Stimulated activated CD4-positive, alpha-beta T cell treated with anti-CD3 and anti-CD28 coated beads, TNF-alpha, amount 100 ng/mL, for 24 hours (primary cell): ENCODE measurements at places on chromosomes 2 and 18.
A peak's percentile ranks its signal among the peaks of the same experiment; 100 is the strongest.

DNA sequence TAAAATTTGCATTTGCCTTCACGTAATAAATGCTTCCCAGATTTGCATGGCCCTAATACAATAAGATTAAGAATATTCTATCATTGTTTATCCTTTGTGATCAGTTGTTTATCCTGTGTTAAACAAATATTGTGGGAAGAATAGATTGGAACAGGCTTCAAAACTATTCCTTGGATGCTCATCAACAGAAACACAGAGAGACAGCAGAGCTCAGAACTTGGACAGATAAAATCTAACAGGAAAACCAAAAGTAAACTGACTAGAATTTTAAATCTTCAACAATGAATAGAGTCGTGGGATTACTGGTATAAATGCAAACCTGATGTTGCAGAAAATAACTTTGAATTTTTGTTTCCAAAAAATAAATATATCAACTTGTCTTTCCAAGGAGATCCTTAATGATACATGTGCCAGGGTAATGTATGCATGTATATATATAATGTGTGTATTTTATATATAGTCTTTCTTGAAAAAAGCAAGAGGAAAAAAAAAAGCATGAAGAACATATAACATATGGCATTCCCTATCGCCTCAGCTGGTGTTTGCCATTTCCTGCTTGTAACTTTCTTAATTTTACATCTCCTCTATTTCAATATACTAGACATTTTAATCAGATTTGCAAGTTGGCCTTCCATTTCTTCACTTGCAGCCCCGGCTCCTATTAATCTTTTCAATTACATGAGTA is 59.9 kb upstream of the TANK start:
- DNase-seq: no peak

- DNase-seq: no peak
These were observed 65.9 kb upstream of the AFF3 start for GRCh38 chr2:100208141-100208770.

DNA sequence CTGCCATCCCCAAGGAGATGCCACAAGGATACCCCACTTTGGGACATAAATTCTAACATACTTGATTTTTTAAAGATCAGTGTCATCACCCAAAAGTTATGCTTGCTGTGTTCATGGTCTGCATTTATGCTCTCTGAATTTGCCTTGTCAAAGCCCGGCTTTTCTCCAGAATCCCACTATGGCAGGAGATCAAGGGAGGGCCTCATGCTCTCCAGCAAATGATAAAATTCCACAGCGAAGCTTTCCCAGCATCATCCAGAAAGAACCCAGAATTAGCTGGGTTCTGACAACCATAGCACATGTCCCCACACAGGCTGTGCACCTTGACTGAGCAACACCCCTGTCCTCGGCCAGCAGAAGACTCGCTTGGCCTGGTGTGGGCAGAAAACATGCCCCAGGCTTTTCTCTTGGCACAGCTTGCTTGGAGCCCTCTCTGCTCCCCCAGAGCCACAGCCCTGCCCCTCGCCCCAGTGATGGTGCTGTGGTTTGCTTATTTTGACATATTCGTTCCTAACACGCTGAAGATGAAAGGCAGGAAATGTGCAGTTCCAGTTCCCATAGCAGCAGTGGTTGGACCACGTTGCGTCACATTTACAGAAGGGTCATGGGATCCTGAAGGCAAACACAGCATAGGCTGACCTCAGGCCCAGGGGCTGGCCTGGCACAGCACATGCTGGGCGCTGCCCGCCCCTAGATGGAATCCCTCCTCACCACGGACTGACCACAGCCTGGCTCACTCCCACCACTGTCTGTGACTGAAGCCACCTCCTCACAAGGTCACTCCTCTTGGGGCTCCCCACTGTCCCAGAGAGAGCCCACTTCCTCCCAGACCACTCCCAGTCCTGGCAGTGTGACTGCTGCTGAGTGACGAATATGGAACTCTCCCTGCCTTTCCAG is 14.1 kb upstream of the CHRNA1 start:
- DNase-seq: peak; percentile 23

DNA sequence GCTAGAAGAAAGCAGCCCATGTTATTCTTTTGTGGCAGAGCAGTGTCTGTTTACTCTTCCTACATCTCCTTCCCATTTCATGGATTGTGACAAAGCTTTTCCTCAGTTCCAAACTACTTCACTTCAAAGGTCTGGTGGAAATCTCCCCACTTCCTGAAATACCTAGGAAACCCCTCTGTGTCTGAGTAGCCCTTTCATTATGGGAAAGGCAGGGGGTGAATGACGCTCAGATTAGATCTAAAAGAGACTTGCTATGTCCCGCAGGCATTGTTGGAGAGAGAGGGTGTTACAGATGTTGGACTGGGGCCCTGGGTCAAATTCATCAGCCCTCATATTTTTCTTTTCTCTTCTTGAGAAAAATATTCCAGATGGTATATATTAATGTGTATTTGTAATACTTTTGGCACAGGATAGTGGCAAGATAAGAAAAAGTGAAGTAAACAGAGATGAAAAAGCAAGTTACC is 675.0 kb downstream of the IRS1 start:
- no peak for DNase-seq

- DNase-seq: no peak
These were observed 2.5 kb upstream of the MAT2A start for GRCh38 chr2:85536479-85536878.

- no peak for DNase-seq
These were observed 39.8 kb downstream of the LPIN1 start for GRCh38 chr2:11786191-11786590.

DNA sequence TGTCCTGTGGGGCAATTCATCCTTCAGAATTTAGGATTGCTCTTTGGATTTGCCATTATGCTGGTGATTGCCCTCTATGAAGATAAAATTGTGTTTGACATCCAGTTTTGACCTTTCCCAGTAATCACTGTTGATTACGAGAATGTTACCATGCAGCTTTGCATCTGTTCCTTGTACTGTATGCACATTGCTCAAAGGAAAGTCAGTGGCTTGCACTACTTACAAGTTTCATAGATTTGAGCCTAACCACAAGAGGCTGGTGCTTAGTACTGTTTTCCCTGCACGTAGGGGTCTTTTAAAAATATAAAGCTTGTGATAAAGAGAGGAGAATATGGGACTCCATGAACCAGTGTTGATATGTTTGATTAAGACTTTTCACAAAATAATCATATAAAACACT is 77.9 kb downstream of the SLC39A10 start:
- no peak for DNase-seq

- no peak for DNase-seq
These were observed 79.0 kb downstream of the ALPK2 start for GRCh38 chr18:58549814-58550339.

DNA sequence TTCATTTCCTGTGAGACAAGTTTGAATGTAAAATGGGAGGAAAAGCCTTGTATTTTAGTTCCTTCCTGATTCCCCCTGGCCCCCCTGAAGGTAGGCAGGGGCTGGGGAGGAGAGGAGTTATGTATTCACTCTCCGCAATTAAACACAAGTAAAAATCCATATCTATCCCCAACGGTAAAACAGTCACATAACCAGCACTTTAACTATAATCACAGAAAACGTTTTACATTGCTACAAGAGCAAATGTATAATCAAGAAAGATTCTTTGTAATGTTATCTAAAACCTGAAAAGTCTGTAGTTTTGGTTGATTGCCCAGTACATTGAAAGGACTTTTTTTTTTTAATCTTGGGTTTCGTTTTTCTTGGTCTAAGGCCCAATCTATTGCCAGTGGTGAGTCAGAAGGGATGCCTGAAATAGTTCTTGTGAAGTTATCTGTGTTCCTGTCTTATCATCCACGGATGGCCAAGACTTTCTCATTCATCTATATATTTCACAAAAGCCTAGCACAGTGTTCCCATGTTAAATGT is 34.5 kb upstream of the CCNYL1 start:
- DNase-seq: no peak

DNA sequence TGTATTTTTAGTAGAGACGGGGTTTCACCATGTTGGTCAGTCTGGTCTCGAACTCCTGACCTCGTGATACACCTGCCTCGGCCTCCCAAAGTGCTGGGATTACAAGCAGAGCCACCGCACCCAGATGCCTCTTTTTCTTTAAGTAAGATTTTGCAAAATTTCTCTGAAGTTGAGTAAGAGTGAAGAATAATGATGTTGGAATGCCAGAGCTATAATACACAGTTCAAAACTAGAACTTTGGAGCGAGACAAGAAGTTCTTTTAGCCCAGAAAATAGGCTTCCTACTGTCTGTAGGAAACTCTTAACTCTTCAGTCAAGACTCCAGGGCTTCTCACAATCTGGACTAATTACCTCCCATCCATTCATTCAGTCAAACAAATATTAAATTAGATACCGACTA is 51.4 kb downstream of the MARCHF4 start:
- DNase-seq: no peak

DNA sequence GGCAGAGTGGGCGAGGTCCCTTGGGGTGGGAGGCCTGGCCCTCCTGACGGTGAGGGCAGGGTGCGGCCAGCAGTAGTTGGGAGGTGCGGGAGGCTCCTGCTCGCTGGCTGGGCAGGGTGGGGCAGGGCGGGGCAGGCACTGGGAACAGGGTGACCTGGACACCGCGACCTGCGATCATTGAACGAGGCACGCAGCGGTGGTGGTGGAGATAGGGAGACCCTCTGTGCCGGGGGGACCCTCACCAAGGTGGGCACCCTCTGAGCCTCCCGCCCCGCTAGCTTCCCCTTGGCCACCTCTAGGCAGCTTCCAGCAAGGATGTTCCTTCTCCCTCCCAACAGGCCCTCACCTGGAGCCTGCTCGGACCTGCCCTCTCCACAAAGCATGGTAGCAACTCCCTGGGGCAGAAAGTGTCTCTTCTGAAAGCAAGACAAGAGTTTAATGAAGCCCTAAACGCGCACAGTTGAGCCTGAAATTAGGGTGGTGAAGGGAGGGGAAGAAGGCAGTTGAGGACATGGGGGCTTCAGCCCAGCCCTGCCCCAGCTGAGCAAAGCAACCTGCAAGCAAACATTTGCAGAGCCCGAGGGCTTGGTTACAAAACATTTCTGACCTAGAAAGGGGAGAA is 15.4 kb upstream of the FOSL2 start:
- no peak for DNase-seq

GRCh38 chr2:141439524-141439923 is 691.3 kb downstream of the LRP1B start:
- DNase-seq: no peak

- DNase-seq: no peak
These were observed 19.8 kb upstream of the PLEK start for GRCh38 chr2:68345129-68345875.

GRCh38 chr2:136389809-136390208 is 271.9 kb upstream of the CXCR4 start:
- DNase-seq: no peak

DNA sequence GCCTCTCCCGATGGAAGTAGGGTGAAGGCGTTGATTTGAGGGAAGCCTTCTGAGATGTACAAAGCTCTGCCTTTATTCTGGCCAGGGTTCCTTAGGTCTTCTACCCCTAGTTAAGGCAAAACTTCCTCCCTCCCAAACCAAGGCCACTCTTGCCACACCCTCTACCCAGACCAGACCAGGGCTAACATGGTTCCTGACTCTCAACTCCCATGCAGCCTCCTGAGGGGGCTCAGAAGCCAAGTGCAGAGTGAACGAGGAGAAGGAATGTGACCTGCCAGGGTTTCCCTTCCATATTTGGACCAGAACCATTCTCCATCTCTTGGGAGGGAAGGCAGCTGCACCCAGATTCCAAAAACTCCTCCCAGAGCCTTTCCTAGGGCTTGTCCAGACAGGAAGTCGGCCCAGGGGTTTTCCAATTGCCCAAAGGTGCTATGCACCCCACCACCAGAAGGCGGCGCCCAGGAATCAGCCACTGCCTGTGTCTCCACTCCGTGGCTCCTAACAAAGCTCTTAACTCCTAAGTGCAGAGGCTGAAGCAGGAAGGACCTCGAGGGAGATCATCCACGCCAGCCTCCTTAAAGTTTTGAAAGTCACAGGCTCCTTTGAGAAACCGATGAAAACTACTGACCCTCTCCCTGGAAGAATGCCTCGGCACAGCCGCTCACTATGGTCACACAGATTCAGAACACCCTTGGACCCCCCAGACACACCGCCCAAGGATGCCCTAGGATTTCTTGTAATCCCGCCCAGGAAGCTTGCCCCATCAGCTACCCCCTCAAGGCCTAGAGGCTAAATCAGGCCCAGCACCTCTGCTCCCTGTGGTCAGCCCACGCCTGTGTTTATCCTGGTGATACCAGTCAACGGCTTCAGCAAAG is 157.8 kb downstream of the SMAD2 start:
- DNase-seq: peak; percentile 65

- no peak for DNase-seq
These were observed 100.8 kb downstream of the MEIS1 start for GRCh38 chr2:66535574-66536289.

DNA sequence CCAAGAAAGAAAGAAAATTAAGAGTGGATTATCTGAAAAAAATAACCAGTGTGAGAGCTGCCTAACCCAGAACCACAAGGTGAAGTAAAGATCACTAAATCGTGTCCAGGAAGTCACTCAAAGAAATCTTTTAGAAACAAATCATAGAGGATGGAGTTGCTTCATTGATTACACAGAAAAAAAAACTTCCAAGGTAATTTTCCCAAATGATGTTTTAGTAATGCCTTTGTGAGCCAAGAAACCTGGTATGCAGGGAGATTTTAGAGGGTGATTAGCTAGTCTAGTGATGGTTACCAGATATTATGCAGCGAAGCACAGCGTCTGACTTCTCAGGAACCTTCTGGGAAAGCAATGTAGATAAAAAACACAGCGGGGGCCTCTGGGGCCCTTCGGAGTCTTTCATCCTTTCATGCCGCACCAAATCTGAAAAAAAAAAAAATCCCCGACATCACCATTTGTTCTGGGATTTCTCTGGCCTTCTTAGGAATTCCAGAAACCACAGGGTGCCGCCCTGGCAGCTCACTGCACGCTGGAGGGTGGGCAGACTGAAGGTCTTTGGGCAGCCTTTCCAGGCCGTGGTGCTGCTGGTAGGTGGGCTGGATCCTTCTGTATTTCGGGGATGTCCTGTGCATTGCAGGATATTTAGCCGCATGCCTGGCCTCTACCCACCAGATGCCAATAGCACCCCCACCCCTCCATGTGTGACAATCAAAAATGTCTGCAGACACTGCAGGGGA is 17.3 kb downstream of the ALPK2 start:
- DNase-seq: no peak

- DNase-seq: no peak
These were observed 61.8 kb downstream of the TBC1D8 start for GRCh38 chr2:101089419-101089818.

GRCh38 chr2:39881948-39882347 is 102.9 kb upstream of the THUMPD2 start:
- DNase-seq: no peak

DNA sequence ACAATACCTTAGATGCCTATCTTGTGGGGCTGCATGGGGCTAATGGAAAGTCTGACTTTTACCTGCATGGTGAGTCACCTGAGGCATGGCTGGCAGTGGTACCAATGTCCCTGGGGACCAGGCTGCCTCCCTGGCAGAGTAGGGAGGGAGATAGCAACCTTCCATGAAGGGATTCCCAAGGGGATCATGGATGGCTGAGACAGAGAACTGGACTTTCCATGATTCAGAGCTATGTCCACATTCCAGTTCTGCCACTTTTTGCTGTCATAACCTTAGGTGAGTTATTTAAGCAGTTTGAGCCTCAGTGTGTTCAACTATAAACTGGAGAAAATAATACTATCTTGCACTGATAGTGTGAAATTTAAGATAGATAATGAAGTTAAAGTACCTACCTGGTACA is 178.6 kb downstream of the SETBP1 start:
- no peak for DNase-seq

- no peak for DNase-seq
These were observed 152.2 kb downstream of the MTX2 start for GRCh38 chr2:176421297-176422050.
